Breast epithelium (tissue), 4 donors: ENCODE measurements at places on chromosomes 7 and 10. TPM values are rescaled to one million over a fixed set of nuclear protein-coding genes. Genes with fewer than 3 reads are reported as not detected.

GRCh38 chr10:80713398-80713928, 175.8 kb downstream of the SH2D4B start:
- no peak for DNase-seq

DNA sequence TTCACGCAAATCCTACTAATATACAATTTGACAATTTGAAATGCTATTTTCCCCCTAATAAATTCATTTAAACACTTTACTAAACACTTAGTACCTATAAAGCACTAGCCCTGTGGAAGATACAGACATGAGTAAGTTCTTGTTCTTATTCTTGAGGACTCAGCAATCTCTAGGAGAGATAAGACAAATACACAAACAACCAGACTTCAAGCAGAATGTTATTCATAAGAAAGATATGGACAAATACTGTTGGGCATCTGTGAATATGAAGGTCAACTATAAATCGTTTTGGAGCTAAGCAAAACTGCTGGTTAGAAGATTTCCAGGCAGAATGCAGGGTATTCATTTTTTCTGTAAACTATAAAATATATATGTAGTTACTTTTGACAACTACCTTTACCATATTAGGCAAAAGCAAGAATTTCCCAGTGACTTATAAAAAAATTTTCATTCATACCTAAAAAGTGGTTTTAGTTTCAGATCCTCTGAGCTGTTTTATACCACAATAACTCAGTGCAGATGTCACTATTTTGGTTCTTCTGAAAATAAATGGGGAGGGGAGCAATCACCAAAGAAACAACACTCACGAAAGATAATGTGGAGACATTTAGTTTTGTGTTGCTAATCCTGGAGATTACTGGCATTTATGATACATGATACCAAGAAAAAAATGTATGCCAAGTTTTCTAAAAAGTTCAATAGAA, 3.8 kb downstream of the VPS41 start:
- no peak for DNase-seq

DNA sequence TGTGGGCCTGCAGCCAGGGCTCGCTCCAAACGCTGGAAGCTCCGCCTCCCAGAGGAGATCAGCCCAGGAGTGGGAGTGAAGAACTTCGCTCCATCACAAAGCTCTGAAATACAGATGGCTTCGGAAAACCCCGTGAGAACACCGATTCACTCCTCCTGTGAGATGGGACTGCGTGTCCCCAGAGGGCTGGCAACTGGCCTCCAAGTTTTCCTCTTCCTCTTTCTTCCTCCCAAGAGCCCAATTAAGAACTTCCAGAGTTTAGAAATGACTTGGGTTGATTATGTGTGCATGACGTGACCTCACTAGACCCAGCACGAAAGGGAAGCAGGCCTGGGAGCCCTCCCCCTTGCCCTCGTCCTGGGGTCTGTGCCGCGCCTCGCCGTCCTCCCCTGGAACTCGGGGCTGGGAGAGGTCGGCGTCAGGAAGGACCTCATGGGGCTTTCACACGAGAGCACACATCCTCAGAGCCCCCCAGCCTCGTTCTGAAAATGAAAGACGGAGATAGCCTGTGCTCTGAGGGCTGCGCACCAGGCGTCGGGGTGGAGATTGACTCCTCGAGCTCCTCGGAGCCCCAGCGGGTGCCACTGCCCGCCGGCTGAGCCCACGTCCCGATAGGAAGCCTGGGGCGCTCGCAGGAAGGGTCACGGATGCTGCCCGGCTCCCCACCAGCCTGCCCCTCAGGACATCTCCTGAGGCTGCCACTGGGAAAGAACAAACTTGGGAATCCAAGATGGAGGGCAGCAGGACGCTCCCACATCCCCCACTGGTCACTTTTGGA, 37.8 kb downstream of the PTPRN2 start:
- DNase-seq, result no peak

- no peak for DNase-seq
Measured at GRCh38 chr10:9342885-9343570, 1288.5 kb downstream of the GATA3 start.

DNA sequence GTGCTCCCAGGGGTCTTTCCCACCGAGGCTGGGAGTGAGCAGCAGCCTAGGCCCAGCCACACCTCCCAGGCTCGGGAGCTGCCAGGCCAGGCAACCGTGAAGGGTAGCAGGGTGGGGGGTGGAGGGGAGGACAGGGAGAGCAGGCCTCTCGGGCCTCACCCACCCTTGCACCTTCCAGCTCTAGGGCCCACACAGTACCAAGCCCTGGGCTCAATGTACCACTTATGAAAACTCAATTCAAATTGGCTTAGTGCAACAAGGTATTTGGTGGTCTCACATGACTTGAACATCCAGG, 127.4 kb downstream of the FAM53B start:
- no peak for DNase-seq

GRCh38 chr7:80231707-80232106, 97.1 kb downstream of the GNAI1 start:
- DNase-seq, result no peak

DNA sequence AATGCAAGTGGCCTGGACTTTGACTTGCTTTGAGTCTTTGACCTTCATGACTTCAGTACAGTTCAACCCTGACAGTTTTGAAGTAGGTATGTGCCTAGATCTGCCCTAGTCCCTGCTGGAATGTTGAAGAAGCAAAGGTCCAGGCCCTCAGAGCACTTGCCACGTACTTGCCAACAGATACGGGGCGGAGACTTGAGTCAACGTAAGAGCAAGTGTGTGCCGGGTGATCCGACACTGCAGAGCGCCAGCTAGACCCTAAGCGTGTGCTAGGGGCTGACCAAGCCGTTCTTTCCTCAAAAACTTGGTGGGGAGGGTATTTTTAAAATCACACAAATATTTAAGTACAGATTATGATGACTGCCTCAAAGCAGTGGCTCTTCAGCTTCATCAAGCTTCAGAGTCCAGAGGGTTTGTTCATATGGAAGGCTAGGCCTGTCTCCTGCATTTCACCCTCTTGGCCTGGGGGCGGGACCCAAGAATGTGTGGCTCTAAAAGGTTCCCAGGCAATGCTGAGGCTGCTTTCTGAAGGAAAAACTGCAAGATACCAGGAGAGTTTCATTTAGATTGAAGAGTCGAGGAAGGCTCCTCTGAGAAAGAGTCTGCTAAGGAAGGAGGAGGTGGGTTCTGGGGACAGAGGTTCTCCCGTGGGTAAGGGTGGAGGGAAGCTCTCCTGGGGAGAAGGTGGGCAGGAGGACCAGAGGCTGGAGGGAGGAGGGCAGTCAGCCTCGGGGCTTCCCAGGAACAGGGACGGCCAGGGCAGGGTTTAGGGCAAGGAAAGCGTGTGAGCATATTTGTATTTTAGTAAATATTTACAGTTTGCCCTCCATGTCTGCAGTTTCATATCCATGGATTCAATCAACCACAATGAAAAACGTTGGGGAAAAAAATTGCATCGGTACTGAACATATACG, 160.3 kb downstream of the EGFR start:
- DNase-seq, result no peak

- DNase-seq, result no peak
Measured at GRCh38 chr10:10845826-10846503, 171.7 kb upstream of the CELF2 start.

- no peak for DNase-seq
Measured at GRCh38 chr10:79400146-79401004, 45.0 kb downstream of the ZCCHC24 start.

DNA sequence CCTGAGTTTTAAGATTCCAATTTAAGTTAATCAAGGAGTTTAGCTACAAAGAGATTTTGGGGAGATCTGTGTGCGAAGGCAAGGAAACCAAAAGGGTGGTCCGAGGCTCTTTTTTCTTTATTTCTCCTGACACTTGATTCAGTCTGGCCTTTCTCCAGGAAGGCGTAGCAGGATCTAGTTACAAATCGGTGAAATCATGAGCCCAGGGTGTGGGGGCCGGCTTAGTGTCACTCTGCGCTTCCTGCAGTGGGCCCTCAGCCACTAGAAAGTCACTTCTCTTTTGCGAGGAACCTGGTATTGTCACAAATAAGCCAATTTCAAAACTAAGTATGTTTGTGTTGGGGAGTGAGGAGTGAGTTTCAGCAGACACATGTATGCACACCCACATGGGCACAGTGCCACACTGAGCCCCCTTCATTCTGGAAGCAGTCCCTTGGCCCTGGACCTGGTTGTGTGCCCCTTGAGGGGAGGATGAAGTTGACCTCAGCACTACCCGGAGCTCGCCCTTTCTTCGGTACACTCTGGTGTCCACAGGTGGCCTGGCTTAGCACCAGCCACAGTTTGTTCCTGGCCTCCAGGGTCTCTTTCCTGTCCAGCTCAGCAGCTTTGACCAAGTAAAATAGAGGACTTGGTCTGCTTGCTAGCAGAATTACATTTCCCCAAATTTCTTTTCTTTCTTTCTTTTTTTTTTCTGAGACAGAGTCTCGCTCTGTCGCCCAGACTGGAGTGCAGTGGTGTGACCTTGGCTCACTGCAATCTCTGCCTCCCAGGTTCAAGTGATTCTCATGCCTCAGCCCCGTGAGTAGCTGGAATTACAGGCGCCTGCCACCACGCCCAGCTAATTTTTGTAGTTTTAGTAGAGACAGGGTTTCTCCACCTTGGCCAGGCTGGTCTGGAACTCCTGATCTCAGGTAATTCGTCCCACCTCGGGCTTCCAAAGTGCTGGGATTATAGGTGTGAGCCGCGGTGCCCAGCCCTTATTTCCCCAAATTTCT, 84.0 kb upstream of the BTBD16 start:
- no peak for DNase-seq

GRCh38 chr10:133267829-133268228, 8.8 kb downstream of the ADAM8 start:
- DNase-seq, result no peak

GRCh38 chr10:100128951-100129350, 47.3 kb upstream of the CPN1 start:
- no peak for DNase-seq

DNA sequence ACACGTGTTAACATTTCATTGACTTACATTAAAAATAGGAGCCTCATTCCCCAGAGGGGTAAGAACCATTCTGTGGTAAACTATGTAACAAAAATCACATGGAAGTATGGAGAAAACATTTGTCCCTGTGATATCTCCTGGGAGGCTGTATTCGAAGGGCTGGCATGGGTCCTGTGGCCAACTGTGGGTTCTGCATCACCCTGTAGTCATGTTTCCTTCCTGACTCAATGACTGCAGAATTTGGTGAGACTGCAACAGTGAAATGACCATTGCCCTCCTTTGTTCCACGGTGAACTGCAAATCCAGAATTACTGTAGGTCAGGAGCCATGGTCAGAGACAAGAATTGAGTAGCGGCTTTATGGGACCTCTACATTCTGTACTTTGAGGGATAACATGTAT, 3.6 kb upstream of the ZEB1 start:
- no peak for DNase-seq

DNA sequence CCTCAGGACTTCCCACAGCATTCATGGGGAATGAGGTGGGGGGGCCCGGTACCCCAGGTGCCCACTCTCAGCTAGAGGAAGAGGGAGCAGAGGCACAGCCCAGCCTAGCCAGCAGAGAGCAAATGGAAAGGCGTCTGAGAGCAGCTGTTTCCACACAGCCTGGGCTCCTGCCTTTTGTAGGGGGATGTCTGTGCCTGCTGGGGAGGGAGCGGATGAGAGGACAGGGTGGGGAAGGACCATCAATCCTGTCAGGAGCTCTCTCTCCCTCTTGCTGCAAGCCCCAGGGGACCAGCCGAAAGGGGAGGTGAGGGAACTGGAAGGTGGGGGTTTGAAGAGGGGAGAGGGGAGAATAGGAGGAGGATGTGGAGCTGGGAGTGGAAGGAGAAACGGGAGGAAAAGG, at the start of gene PKD2L1:
PKD2L1 (minus strand) TSS at position 150 of the 400 bp plus-strand sequence; CDS start at position 25, 125 bp downstream.
- DNase-seq, result no peak

- no peak for DNase-seq
Measured at GRCh38 chr7:55052741-55053427, 34.1 kb downstream of the EGFR start.

- DNase-seq, result no peak
Measured at GRCh38 chr7:130970696-130971095, 236.7 kb upstream of the KLF14 start.

The PNLIPRP2 gene
- total RNA-seq, result not detected

The STN1 gene
- 25.2 TPM for total RNA-seq

The UCMA gene
- not detected for total RNA-seq

The WNT2 gene
- total RNA-seq, result 1.5 TPM

The PNLIPRP3 gene
- 0.29 TPM for total RNA-seq

The OR2A1 gene
- 0.33 TPM for total RNA-seq
